Midbrain (tissue), 1 donor: ENCODE measurements at places on chromosomes 12 and 14.

DNA sequence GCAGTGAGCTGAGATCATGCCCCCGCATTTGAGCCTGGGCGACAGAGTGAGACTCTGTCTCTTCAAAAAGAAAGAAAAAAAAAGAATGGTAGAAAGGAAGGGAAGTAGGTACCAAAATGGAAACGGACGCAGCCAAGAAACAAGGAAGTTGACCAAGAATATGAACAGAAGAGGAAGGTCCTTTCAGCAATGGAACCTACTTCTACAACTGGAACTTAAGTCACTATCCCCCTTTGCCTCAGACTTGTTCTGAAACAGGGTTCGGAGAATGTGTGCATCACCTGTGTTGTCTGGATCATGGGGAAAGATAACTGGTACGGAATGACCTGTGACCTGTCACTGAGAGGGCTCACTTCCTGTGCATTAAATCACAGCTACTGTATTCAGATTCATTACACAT, 43.9 kb upstream of the RNASE1 start:
- no peak for DNase-seq

DNA sequence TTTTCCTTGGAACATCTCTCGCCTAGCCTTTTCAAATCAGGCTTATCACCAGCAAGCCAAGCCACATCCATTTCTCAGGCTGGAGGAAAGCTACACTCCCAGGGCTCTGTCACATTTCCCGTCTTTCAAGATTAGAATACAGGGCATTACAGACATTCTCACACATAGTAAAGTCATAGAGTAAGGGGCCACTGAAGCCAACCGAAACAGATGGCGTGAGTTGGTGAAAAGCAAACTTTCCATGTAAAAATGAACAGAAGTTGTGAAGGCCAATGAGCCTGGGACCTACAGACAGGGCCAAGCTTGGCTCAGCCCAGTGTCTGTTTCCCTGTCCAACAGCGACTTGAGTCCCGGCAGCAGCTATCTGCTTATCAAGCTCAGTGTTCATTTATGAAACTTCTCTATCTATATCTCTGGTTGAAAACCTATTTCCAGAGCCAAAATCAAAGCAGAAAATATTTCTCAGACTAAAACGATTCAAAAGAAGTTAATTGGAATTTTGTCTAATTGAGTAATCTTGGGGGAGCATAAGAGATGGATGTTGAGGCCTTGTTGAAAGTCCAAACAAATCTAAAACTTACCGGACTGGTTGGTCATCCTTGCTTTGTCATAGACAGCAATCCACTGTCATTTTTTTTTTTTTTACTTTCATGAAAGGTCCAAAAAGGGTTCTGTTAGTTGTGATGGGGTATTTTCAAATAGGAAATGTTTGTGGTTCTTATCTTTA, 105.6 kb downstream of the DAAM1 start:
- no peak for DNase-seq

- no peak for DNase-seq
Observed at GRCh38 chr12:109736552-109737108, 23.0 kb downstream of the FAM222A start.

GRCh38 chr14:26930576-26930975, 332.7 kb upstream of the NOVA1 start:
- DNase-seq, result no peak

DNA sequence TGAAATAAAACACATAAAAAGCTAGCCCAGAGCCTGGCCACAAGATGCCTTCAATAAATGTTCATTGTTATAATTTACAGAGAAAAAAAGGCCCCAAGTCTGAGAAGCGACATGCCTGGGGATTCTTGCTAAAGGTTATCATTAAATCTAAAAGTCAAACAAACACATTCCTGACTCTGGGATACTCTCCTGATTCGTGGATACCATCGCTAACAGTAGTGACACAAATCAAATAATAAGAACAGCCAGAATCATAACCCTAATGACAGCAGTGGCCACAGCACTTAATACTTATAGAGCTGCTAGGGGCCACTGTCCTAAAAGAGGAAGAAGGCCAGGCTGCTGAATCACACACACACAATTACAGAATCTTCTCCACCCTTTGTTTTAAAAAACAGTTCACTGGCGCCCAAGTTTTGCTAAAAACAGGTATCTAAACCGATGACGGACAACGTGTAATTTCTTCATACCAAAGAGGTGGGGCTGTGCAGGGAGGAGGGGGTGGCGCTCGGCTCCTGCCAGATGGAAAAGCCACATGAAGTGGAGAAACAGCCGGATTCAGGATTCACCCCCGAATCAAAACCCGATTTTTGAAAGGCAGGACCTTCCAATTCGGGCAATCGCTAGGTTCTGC, 1.2 kb downstream of the CLIP1 start:
- DNase-seq, result peak; percentile 34

GRCh38 chr12:132393991-132394949, 64.9 kb upstream of the GALNT9 start:
- DNase-seq, result no peak

- DNase-seq, result no peak
Observed at GRCh38 chr12:117592588-117593305, 231.3 kb upstream of the NOS1 start.

DNA sequence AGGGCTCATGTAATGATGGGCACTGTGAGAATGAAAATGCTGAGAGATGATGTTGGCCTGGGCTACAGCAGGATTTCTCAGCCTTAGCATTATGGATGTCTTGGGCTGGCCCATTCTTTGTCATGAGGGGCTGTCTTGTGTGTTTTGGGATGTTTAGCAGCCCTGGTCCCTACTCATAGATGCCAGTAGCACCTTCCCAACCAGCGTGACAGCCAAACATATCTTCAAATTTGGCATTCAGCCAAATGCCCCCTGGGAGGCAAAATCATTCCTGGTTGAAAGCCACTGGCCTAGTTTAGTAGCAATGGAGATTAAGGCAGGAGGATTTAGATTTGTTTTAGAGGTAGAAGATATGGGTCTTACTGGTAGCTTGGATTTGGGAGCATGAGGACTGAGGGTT, 26.6 kb downstream of the UBE3B start:
- DNase-seq, result no peak

DNA sequence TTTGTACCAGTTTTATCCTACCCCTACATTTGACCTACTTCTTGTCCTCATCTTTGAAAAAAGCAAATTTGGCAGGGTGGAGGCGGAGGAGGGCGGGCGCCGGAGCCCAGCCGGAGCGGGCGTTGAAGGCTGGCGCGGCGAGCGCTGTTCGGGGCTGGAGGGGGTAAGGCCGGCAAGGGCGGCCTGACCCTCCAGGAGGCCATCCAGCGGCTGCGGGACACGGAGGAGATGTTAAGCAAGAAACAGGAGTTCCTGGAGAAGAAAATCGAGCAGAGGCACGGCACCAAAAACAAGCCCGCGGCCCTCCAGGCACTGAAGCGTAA, 27.2 kb downstream of the FBXO34 start:
- no peak for DNase-seq

GRCh38 chr12:52771505-52771904, 5.6 kb downstream of the KRT76 start:
- no peak for DNase-seq

GRCh38 chr12:48003226-48004052, 837 bp downstream of the COL2A1 start:
- no peak for DNase-seq

GRCh38 chr12:54437243-54437642, 18.2 kb upstream of the ITGA5 start:
- no peak for DNase-seq

DNA sequence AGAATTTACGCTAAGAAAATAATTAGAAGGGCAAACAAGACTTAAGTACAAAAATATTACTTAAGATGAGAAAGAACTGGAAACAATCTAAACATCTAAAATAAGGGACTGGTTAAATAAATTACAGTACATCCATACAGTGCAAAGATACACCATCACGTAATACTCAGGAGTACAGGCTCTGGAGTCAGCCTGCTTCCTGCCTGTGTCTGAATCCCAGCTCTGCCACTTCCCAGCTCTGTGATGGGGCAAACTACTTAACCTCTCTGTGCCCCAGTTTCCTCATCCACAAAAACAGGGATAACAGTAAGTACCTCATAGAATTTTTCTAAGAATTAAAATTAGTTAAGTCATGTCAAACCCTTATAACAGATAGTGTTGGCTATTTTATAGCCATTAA, 36.0 kb downstream of the PPTC7 start:
- no peak for DNase-seq

DNA sequence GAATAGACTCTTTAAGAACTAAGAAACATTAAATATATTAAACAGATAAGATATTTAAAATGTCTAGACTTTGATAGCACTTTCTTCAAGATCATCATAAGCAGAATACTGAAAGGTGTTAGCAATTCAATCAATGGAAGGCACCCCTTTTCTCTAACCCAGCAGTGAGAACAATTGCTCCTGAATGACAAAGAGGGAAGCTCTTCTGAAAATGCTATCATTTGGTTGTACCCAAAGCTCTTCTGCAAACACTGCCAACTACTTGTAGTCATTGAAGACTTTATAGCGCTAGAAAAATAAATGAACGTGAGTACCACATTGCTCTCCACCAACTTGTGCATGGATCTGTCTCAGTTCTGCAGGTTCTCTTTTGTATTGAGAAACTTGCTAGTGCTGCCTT, 62.2 kb upstream of the LMO3 start:
- no peak for DNase-seq

DNA sequence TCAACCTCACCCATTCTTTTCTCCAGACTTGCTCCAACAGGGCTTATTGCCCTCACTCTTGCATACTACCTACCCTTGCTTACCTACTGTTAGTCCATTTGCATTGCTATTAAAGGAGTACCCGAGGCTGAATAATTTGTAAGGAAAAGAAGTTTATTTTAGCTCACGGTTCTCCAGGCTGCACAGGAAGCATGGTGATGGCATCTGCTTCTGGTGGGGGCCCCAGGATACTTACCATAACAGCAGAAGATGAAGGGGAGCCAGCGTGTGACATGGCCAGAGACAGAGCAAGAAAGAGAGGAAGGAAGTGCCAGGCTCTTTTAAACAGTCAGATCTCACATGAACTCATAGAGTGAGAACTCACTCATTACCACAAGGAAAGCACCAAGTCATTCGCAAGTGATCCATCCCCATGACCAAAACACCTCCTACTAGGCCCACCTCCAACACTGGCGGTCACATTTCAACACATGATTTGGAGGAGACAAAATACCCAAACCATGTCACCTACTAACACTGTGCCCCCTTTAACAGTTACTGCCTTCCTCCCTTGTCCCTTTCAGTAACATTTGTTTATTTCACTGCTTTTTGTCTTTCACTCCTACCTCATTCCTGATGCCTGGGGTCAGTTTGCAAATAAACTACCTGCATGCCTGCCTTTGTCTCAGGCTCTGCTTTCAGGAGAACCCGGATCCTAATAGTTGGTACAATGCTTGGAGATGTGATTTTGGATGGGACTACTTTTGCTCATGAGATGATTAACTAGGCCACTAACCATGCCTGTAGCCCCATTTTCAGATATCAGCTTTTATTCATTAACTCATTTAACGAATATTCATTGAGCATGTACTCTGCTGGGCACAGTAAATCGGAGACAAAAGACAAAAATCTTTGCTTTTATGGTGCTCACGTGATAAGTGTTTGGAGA, 41.6 kb upstream of the CSRP2 start:
- DNase-seq, result no peak

- no peak for DNase-seq
Observed at GRCh38 chr12:92921877-92922276, 7.2 kb downstream of the EEA1 start.

DNA sequence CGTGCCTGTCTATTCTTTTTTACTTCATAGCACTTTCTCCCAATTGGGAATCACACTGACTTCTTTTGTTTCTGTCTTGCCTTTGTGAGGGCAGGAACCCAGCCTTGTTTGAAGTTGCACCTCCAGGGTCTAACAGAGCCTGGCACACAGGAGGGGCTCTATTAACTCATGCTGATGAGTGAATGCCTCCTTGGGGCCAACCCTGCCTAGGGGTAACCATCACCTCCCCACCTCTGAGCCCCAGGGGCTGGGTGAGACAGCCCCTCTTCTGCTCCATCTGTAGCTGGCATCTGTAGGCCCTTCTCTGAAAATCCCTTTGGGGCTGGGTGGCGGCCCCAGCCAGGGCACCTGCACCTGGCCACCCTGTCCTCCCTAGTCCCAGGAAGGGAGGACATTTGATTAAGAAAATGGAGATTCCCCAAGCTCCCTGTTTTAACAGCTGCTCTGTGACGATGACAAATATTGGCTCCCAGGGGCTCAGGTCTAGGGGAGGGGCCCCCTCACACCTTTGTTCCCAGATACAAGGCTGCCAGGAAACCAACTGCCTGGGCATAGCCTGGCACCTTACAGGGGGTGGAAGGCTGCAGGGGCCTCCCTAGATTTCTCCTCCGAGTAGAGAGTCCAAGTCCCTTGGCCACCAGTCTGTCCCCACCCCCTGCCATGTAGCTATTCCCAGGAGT, 11.8 kb downstream of the TAMALIN start:
- no peak for DNase-seq

- DNase-seq, result peak; percentile 98
Observed at GRCh38 chr14:77761205-77761931, 412 bp upstream of the SNW1 start.

GRCh38 chr14:72980863-72981262, 46.0 kb downstream of the ZFYVE1 start:
- DNase-seq, result no peak

DNA sequence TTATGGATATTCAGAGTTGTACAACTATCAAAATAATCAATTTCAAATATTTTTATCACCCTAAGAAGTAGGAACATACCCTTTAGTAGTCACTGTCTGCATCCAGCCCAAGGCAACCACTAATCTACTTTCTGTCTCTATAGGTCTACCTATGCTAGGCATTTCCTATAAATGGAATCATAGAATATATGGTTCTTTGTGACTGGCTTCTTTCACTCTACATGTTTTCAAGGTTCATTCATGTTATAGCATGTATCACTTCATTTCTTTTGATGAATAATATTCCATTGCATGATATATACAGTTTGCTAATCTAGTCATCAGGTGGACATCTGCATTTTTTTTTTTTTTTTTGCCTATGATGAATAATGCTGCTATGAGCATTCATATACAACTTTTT, 112.4 kb downstream of the PPP1R12A start:
- DNase-seq, result no peak

DNA sequence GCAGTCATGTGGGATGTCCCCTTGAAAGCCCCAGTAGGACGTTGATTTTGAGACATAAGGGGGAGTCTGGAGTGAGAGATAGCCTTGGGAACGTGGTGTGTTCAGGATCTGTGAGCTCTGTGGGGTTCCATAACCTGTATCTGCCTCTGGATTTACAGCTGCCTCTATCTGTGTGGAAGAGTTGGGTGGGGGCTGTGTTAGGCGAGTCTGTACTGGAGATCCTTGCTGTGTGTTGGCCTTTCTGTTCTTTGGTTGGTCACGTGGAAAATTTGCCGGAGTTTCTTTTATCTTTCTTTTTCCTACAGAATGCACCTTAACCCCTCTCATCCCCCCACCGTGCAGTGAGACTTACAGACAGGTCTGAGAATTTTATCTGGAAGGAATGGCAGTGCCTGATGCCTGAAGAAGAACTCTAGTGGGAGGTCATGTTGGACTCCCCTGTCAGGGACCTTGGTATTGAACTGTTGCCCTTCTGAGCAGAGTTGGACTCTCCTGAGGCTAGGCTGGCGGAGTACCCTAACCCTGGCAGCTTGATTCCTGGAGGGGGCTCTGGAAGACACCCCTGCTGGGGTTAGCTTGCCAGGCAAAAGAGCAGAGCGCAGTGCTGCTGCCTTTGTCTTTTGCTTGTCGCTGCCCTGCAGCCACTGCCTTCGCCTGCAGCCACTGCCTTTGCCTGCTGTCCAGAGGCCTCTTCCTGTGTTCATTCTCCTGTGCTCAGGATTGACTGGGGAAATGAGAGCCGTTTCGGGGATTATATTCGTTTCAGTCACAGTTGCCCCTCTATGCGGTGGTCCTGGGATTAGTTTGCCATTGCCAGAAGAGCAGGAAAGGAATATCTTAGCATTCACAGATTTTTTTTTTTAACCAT, 34.1 kb downstream of the ZNF664 start:
- peak; percentile 35 for DNase-seq
